Activated CD4-positive, alpha-beta memory T cell treated with anti-CD3 and anti-CD28 coated beads, Interleukin-2, amount 10 ng/mL, durations not matched to agents 7 days and 5 days (primary cell): ENCODE measurements at places on chromosomes 4 and X.

- no peaks in the 10 kb centered on the region for H3K36me3 ChIP-seq
- no peak overlapping the region for H3K4me3 ChIP-seq
- H3K27ac ChIP-seq: no peak overlapping the region
- peaks cover 11% of the 10 kb centered on the region for H3K27me3 ChIP-seq
Measured at GRCh38 chrX:43969504-43970501, 3.4 kb downstream of the NDP start.

GRCh38 chrX:123835661-123836371 lies 24.0 kb upstream of the XIAP start:
- no peak overlapping the region for H3K27ac ChIP-seq
- peaks cover 5% of the 10 kb centered on the region for H3K27me3 ChIP-seq
- H3K4me3 ChIP-seq: no peak overlapping the region
- peak; percentile 17 for DNase-seq
- no peaks in the 10 kb centered on the region for H3K36me3 ChIP-seq
- peaks cover 3% of the 10 kb centered on the region for H3K4me1 ChIP-seq

DNA sequence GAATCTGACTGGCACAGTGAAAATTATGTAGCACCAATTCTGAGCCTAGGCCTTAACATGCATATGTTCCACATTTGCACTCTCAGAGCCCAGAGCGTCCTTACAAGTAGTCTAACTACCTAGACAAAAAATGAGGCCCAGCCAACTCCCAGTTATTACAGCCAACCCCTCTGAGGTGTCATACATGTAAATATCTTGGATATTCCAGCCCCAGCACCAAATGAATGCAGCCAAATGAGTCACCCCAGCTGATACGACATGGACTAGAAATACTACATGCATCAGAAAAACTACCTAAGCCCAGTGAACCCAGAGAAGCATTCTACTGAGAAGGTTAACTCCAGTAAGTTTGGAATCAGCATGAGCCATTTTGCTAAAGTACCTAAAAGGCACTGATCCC lies 145.1 kb downstream of the STPG2 start:
- no peak for DNase-seq
- no peak overlapping the region for H3K27ac ChIP-seq
- no peaks in the 10 kb centered on the region for H3K27me3 ChIP-seq
- no peaks in the 10 kb centered on the region for H3K36me3 ChIP-seq
- H3K4me3 ChIP-seq: no peak overlapping the region

GRCh38 chrX:23514082-23514481 lies 153.2 kb upstream of the PRDX4 start:
- no peak for DNase-seq
- no peaks in the 10 kb centered on the region for H3K4me1 ChIP-seq
- H3K36me3 ChIP-seq: no peaks in the 10 kb centered on the region
- H3K27ac ChIP-seq: no peak overlapping the region
- no peak overlapping the region for H3K4me3 ChIP-seq

GRCh38 chr4:150072471-150072870 lies 5.8 kb upstream of the DCLK2 start:
- DNase-seq: no peak
- no peak overlapping the region for H3K27ac ChIP-seq
- no peaks in the 10 kb centered on the region for H3K36me3 ChIP-seq
- H3K4me1 ChIP-seq: no peaks in the 10 kb centered on the region
- no peak overlapping the region for H3K4me3 ChIP-seq

- H3K27ac ChIP-seq: no peak overlapping the region
- no peak for DNase-seq
- no peaks in the 10 kb centered on the region for H3K36me3 ChIP-seq
- peaks cover 9% of the 10 kb centered on the region for H3K27me3 ChIP-seq
Measured at GRCh38 chr4:75889537-75890199, 12.6 kb downstream of the PPEF2 start.

GRCh38 chr4:147635348-147635747 lies 18.2 kb downstream of the TMEM184C start:
- H3K27me3 ChIP-seq: no peaks in the 10 kb centered on the region
- no peak overlapping the region for H3K27ac ChIP-seq
- no peak overlapping the region for H3K4me3 ChIP-seq

GRCh38 chr4:74638001-74638400 lies 156.3 kb downstream of the BTC start:
- no peak overlapping the region for H3K4me3 ChIP-seq
- H3K27ac ChIP-seq: no peak overlapping the region
- no peak for DNase-seq

- no peaks in the 10 kb centered on the region for H3K27me3 ChIP-seq
- no peak for DNase-seq
- no peaks in the 10 kb centered on the region for H3K36me3 ChIP-seq
- no peak overlapping the region for H3K4me3 ChIP-seq
- H3K4me1 ChIP-seq: no peaks in the 10 kb centered on the region
Measured at GRCh38 chrX:133365871-133366611, 49.2 kb downstream of the GPC4 start.

GRCh38 chr4:152408514-152409327 lies 127.2 kb downstream of the FBXW7 start:
- H3K27ac ChIP-seq: no peak overlapping the region
- H3K4me1 ChIP-seq: peaks cover 3% of the 10 kb centered on the region
- no peak overlapping the region for H3K4me3 ChIP-seq
- no peaks in the 10 kb centered on the region for H3K27me3 ChIP-seq
- no peak for DNase-seq

GRCh38 chr4:95551653-95552052 lies 2.9 kb upstream of the UNC5C start:
- H3K27me3 ChIP-seq: peaks cover 41% of the 10 kb centered on the region
- H3K27ac ChIP-seq: no peak overlapping the region
- no peaks in the 10 kb centered on the region for H3K36me3 ChIP-seq
- DNase-seq: no peak

- no peaks in the 10 kb centered on the region for H3K36me3 ChIP-seq
- no peak overlapping the region for H3K4me3 ChIP-seq
- H3K27me3 ChIP-seq: no peaks in the 10 kb centered on the region
- no peak overlapping the region for H3K27ac ChIP-seq
- H3K4me1 ChIP-seq: no peaks in the 10 kb centered on the region
- DNase-seq: no peak
Measured at GRCh38 chrX:120727452-120727851, 97.6 kb upstream of the C1GALT1C1 start.

DNA sequence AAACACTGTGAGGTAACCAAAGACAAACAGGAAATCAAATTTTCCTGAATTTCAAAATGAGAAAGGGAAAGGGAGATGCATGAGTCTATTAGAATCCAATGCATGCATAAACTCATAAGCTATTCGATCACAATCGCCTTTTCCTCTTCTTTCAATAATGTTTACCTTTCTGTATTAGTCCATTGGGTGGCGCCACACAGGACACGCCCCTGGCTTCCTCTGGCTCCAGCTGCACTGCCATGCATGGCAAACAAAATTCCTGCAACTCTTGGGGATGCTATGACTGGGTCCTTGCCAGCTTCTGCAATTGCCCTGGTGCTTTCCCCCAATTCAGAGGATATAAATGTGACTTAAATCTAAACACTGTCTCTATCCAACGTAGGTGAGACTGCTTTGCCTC lies 424.5 kb upstream of the PCDH7 start:
- H3K36me3 ChIP-seq: no peaks in the 10 kb centered on the region

GRCh38 chrX:53312946-53313727 lies 31.8 kb upstream of the IQSEC2 start:
- peaks cover 2% of the 10 kb centered on the region for H3K4me1 ChIP-seq
- H3K4me3 ChIP-seq: no peak overlapping the region
- H3K36me3 ChIP-seq: no peaks in the 10 kb centered on the region
- H3K27ac ChIP-seq: no peak overlapping the region

DNA sequence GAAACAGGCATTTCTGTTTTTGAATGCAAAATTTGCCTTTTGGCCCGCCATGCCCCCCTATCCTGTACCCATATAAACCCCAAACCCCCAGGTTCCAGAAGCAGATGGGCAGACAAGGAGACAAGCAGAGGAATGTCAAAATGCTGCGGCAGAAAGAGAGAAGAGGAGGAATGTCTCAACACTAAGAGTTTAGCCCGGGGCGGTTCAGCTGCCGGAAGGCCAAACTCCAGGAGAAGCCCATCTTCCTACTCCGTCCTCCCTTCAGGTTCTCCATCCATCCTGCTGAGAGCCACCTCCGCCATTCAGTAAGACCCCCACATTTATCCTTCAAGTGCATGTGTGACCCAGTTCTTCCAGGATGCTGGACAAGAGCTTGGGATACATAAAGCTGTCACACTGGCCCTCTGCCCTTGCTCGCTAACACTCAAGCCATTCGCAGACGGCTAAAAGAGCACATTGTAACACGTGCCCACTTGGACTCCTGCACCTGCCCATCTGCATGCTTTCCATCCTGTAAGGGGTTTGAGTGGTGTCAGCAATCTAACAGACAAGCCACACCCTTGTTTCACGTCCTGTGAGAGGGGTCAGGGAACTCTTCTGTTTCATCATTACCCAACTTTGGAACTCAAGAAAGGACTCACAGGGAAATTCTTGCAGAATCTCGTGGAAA lies 31.3 kb downstream of the TLR10 start:
- peaks cover 6% of the 10 kb centered on the region for H3K27me3 ChIP-seq
- H3K27ac ChIP-seq: no peak overlapping the region
- H3K4me3 ChIP-seq: no peak overlapping the region
- H3K4me1 ChIP-seq: peaks cover 4% of the 10 kb centered on the region
- DNase-seq: no peak
- peaks cover 13% of the 10 kb centered on the region for H3K36me3 ChIP-seq

DNA sequence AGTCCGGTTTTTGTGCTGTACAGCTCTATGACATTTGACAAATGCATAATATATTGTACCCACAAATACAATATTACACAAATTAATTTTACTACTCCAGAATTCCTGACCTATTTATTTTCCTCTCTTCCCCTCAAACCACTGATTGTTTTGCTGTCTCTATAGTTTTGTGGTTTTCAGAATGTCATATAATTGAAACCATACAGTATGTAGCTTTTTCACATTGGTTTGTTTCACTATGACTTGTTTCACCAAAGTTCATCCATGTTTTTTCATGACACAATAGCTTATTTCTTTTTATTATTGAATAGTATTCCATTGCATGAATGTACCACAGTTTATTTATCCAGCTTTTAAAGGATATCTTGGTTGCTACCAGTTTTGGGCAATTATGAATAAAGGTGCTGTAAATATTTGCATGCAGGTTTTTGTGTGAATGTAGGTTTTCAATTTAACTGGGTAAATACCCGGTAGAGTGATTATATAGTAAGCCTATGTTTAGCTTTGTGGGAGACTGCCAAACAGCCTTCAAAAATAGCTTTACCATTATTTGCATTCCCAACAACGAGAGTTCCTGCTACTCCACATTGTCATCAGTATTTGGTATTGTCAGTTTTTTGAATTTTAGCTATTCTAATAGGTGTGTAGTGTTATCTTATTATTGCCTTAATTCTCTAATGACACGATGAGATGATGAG lies 25.9 kb downstream of the RNF175 start:
- no peak for DNase-seq
- H3K4me3 ChIP-seq: no peak overlapping the region
- peaks cover 40% of the 10 kb centered on the region for H3K27me3 ChIP-seq
- H3K36me3 ChIP-seq: no peaks in the 10 kb centered on the region
- H3K27ac ChIP-seq: no peak overlapping the region

- peaks cover 2% of the 10 kb centered on the region for H3K27me3 ChIP-seq
- no peak overlapping the region for H3K4me3 ChIP-seq
- H3K27ac ChIP-seq: no peak overlapping the region
- H3K4me1 ChIP-seq: peaks cover 19% of the 10 kb centered on the region
- no peak for DNase-seq
- H3K36me3 ChIP-seq: no peaks in the 10 kb centered on the region
Measured at GRCh38 chr4:38601244-38601915, 62.6 kb upstream of the KLF3 start.

DNA sequence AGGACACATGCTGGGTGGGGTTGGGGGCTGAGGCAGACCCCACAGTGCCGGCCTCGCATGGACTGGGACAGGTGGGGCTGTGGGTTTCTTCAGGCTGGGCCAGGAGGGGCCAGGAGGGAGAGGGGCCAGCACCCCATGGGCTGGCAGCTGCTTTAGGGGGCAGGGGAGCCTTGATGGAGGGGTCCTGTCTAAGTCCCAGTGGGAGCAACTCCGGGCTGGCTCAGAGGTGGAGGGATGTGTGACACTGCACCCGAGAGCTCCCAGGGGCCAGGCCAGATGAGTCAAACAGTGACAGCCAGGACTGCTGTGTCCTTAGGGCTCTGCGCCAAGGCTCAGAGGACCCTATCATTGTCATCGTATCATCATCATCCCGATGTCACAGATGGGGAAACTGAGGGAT lies 4.4 kb upstream of the ABLIM2 start:
- H3K27ac ChIP-seq: no peak overlapping the region
- H3K27me3 ChIP-seq: peaks cover 5% of the 10 kb centered on the region
- H3K4me1 ChIP-seq: peaks cover 7% of the 10 kb centered on the region
- DNase-seq: no peak

DNA sequence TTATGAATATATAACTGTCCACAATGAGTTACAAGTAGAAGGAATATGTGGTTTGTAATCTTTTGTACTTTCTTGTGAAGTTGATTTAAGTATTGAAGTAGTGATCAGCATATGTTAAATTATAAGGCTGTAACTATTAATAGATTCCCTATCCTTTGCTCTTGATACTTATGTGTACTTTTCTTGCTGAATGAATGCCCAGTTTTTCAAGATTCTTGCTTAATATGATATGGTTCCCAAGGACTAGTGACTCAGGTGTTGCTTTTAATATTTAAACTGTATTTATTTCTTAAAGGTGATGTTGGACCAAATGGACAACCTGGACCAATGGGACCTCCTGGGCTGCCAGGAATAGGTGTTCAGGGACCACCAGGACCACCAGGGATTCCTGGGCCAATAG lies 121.7 kb downstream of the IRS4 start:
- no peaks in the 10 kb centered on the region for H3K4me1 ChIP-seq
- H3K27me3 ChIP-seq: no peaks in the 10 kb centered on the region
- H3K4me3 ChIP-seq: no peak overlapping the region
- no peaks in the 10 kb centered on the region for H3K36me3 ChIP-seq

GRCh38 chrX:110669572-110669971 lies 126.0 kb downstream of the CHRDL1 start:
- no peaks in the 10 kb centered on the region for H3K36me3 ChIP-seq
- H3K27ac ChIP-seq: no peak overlapping the region
- no peak overlapping the region for H3K4me3 ChIP-seq
- H3K4me1 ChIP-seq: no peaks in the 10 kb centered on the region
- DNase-seq: no peak

DNA sequence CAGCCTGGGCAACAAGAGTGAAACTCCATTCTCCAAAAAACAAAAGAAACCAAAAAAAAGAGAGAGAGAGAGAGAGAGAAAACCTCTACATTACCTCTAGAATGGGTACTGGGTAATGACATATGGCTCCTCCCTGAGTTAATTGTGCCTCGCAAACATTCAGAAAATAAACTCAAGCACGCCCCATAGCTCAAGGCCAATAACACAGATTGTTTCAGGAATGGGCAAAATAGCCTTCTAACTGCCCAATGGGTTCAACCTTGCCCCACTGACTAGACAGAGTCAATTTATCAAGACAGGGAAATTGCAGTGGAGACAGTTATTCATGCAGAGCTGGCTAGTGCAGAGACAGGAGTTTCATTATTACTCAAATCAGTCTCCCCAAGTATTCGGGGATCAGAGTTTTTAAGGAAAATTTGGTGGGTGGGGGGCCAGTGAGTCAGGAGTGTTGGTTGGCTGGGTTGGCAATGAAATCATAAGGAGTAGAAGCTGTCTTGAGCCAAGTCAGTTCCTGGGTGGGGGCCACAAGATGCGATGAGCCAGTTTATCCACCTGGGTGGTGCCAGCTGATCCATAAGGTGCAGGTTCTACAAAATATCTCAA lies 25.1 kb downstream of the NIPAL1 start:
- no peak overlapping the region for H3K4me3 ChIP-seq
- H3K27ac ChIP-seq: no peak overlapping the region
- H3K36me3 ChIP-seq: no peaks in the 10 kb centered on the region
- DNase-seq: no peak
- H3K4me1 ChIP-seq: peaks cover 8% of the 10 kb centered on the region
- H3K27me3 ChIP-seq: peaks cover 56% of the 10 kb centered on the region
